Activated naive CD4-positive, alpha-beta T cell (primary cell): ENCODE measurements at places on chromosomes 1 and 21.

GRCh38 chr1:28031173-28031572 is 57.2 kb downstream of the EYA3 start:
- DNase-seq: no peak

DNA sequence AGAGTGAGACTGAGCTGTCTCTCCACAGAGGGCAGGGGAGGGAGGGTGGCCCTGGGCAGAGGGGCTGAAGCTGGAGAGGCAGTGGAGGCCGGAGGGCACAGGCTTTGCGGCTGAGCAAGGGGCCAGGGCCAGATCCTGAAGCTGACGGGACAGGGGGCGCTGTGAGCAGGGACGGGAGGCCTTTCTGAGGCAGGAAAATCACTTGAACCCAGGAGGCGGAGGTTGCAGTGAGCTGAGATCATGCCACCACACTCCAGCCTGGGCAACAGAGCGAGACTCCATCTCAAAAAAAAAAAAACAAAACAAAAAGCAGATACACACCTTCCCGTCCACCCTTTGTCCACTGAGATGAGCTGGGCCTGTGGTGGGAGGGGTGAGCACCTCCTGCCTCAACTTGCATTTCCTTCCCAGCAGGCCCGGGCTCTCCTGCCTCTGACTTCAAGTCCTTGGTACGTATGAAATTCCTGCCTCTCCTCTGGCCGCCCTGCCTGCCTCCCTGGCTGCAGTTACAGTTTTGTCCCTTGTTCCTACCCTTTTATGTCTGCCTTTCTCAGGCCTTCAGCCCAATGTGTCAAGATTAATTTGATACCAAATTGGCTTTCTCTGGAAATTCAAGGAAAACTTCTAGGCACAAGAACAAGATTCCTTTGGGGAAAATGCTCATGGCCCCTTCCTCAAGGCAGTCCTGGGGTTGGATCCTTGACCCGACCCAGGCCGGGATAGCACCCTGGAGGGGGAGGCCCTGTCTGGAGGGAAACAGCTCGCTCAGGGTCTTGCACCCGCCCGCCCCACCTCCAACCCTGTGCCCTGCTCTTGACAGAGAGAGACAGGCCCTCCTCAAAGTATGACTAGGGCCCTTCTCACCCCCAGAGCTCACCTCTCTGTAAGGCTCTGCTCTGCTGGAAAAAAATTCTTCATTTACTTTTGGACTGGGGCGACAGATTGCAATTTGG is 11.2 kb upstream of the ADAMTSL4 start:
- no peak for DNase-seq

GRCh38 chr1:112044745-112045144 is 55.3 kb upstream of the KCND3 start:
- no peak for DNase-seq

DNA sequence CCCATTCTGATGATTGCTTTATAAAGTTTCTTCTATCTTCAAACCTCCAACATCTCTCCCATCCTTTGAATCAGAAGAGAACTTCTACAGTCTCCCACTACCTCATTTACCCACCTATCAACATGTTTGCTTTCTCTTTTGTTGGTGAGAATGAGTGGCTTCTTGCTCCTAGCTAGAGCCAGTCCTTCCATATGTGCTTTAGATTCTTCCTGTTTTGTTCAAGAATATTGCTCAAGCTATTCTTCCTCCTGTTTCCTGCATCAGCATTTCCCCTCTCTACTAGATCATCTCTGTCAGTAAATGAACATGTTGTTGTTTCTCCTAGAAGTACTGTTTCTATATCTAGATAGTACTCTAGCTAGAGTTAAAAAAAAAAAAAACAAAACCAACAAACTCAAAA is 6.3 kb downstream of the ATF6 start:
- DNase-seq: no peak

GRCh38 chr1:197918807-197919345 is 1.7 kb downstream of the LHX9 start:
- no peak for DNase-seq

- no peak for DNase-seq
These were observed 12.8 kb downstream of the XPR1 start for GRCh38 chr1:180644526-180645192.

- DNase-seq: no peak
These were observed 40.7 kb downstream of the COA6 start for GRCh38 chr1:234413990-234414389.

DNA sequence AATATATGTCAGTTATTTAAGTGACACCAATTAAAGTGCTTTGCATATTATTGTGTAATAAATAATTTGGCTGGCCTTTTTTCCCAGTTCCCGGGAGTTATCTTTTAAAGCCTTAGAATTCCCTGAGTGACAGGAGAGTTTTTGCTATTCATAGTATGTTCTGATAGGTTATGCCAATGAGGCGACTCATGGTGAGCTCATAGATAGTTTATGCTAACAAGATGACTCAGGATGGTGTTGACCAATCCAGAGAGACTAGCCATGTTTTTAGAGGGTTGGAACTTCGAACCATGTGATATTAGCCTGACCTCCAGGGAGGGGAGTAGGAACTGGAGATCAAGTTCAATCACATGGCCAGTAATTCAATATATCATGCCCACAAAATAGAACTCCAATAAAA is 310.8 kb downstream of the USP25 start:
- no peak for DNase-seq

DNA sequence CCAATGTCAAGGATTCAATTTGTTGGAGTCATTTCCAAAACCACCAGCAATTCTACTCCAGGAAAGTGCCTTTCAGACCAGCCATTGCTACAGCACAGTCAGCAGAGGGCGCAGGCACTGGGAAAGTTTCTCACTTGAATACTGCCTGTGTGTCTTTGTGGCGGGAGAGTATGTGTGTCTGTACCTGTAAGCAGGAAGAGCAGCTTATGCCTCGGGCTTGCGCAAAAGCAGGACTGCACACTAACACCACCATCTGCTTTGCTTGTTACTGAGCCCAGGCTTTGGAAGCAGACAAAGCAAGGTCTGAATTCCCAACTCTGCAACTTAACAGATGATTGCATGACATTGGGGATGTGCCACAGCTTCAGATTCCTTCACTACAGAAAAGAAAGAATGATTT is 7.0 kb upstream of the CTSE start:
- peak; percentile 43 for DNase-seq

DNA sequence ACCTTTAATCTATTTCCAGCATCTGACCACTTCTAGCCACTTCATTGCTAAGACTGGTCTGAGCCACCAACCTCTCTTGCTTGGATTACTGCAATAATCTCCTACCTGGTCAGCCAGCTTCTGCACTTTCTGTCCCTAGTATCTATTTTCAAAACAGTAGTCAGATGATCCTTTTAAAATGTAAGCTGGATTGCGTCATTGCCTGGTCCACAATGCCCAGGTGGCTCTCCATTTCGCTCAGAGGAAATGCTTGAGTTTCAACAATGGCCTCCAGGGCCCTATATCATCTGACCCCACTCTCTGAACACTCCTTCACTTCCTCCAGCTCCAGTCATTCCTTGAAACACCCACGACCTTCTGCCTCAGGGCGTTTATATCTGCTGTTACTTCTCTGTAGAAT is 2.3 kb downstream of the FYB2 start:
- no peak for DNase-seq

GRCh38 chr1:160079448-160079847 is 1.9 kb upstream of the KCNJ9 start:
- no peak for DNase-seq

DNA sequence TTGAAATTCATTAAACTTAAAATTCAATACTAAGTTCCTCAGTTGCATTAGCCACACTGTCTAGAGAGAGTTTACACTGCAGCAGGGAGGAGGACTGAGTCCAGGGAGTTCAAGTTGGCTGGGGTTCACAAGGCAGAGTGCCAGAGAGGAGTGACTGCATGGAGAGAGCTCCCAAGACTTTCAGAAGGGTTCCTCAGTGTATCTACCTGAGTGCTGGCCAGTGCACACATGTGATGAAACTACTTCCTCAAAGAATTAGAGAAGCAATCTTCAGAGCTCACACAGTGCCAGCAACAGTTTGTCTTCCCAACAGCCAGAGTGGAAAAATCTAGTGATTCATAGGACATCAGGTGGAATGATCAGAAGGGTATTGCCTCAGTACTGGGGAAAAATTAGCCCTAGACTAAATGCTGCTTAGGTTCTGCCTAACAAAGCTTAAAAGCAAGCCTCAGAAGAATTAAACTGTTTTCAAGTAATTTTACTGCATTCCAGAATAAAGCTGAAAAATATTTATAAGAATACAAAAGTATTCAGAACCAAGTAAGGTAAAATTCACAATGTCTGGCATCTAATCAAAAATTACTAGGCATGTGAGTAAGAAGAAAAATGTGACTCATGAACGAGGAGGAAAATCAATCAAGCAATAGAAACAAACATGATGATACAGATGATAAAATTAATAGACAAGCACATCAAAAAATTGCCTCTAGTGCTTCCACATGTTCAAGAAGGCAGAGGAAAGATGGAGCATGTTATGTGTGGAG is 10.4 kb upstream of the WNT3A start:
- DNase-seq: no peak

DNA sequence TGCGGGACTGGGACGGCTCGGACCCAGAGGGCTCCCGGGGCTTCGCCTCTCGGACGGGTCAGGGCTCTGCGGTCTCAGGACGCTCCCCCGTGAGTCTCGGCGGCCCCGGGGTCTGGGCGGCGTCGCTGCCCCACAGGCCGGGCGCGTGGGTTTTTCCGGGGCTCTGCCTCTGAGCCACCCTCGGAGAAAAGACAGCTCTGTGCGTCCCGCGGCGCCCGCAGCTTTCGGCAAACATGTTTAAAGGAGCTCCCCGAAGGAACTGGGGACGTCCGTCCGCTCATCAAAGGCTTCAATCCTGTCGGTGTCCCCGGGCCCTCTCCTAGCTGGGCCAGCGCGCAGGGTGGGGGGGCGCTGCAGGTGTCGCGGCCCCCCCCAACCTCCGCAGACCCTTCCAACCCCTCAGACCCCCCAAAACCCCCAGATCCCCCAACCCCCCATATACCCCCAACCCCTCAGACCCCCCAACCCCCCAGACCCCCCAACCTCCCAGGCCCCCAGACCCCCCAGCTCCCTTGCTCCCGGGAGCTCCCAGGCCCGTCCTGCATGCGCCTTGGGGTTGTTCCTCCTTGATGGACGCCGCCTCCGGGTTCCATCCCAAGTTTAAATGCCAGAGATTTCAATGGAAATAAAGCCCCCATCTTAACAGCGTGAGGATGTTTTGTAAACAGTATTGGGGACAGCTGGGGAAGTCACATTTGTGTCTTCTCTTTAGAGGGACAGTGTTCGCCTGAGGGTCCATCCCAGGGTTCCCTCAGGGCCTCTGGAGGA is 996 bp upstream of the C1orf159 start:
- no peak for DNase-seq

GRCh38 chr21:36560933-36561575 is 81.1 kb upstream of the CLDN14 start:
- DNase-seq: no peak

GRCh38 chr1:75841421-75841820 is 44.7 kb downstream of the MSH4 start:
- no peak for DNase-seq

DNA sequence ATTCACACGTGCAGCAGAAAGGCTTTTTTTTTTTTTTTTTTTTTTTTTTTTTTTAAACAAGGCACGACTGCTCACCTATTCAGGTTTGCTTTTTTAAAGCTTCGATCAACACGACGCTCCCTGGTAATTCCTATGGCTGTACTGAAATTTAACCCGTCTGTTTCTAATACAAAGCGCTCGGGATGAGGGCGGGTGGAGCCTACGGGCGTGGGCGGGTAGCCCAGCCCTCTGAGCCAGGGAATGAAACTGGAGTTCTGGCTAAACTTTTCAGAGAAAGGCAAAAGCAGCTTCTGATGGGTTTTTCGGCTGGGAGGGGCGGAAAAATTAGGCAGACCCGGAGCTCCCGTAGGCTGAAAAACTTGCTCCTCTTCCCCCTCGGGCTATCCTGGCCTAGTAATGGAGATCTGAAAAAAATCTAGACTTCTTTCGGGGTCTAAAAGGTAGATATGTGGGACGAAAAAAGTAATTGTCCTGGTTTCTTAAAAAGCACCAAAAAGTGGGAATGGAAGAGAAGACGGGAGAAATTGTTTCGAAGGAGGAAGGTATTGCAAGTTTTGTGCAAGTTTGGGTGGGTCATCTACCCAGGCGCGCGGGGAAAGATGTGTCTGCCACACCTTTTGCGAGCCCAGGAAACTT is 7.4 kb downstream of the NR5A2 start:
- no peak for DNase-seq

- no peak for DNase-seq
These were observed 8.5 kb downstream of the PDZK1IP1 start for GRCh38 chr1:47181095-47181954.

GRCh38 chr1:216914974-216915373 is 191.7 kb upstream of the ESRRG start:
- no peak for DNase-seq

- DNase-seq: no peak
These were observed 125.1 kb downstream of the PRRX1 start for GRCh38 chr1:170789063-170789462.

GRCh38 chr1:43834280-43835081 is 99.1 kb upstream of the ARTN start:
- no peak for DNase-seq

DNA sequence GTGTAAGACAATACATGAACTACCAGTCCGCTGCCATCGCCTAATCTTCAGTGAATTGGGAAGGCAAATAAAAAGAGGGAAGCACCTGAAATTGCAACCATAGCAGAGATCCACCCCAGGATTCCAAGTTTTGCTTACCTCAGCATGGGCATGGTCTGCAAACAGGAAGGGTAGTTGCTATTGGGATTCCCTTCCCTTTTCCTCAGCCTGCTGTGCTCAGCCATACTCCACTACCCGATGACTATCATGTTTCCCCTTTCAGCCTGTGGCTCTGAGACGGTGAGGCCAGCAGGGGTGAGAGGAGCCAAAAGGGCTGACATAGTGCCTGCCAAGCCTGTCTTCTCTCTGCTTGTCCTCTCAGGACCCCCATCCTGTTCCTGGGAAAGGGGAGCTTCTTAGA is 64.2 kb downstream of the GPR137B start:
- DNase-seq: no peak

DNA sequence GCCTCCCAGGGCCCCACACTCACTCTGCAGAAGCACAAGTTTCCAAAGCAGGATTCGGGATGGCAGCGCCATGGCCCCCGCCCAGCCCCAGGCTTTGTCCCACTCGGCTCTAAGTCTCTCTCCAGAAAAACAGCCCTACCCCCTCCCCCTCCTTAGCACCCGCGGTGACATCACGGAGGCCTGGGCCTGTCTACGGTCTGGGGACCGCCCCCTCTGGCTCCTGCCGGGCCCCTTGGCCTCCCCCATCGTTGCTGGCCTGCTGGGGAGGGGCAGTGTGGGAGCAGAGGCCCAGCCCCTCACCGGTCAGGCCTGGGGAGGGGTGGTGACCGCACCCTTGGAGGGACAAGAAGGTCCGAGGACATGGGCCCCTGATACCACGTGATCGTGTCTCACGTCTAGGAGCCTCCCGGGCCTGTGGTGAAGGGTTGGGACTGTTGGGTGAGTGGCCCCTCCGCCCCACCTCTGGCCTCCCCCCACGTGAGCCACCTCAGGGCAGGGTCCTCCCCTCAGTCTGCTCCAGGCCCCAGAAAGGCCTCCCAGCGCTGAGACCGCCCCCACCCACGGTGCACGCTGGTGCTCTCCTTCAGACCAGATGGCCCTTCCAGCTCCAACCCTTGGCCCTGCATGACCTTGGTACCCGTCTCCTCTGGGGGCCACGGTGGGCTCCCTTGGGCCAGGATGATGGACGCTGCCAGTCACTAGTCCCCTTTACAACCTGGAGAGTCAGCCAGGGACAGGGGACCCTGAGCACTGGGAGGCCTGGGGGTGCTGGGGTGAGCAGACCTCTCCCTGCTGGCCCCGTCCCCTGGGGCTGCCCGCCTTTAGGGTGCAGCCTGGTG is at the start of gene MXRA8:
Gene MXRA8 (minus strand): TSS at position 123 of the 839 bp plus-strand sequence. CDS start 51 bp downstream, at position 72.
- DNase-seq: no peak

- DNase-seq: no peak
These were observed 21.8 kb upstream of the SDHB start for GRCh38 chr1:17075470-17076255.
